ENCODE measurements at places on chromosomes 1 and 21. TPM values are rescaled to one million over a fixed set of nuclear protein-coding genes. Genes with fewer than 3 reads are reported as not detected.

RHOU gene
- 47.6 TPM for total RNA-seq

RNF11 gene
- total RNA-seq: 108 TPM

- no peak for DNase-seq
These were observed 48.5 kb downstream of the RGS7 start for GRCh38 chr1:241308471-241308870.

GRCh38 chr21:29146726-29147125 lies 16.3 kb downstream of the MAP3K7CL start:
- DNase-seq: no peak

GRCh38 chr1:58500043-58500442 lies 46.5 kb downstream of the OMA1 start:
- DNase-seq: no peak

DNA sequence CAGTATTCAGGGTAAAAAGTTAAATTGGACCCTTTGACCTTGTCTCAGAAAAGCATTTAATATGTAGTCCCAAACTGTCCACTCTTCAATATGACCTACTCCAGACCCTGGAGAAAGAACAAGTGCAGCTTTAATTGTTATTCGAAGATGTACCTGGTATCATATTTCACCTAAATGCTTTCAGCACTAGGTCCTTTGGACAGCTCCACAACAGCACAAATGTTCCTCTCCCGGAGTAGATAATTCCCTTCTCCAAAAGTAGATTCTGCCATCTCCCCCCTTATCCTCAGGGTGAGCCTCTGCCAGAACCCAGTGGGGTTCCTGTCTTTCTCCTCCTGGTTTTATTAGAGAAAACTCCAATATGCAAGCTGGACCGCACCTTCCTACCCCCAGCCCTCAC lies 104.5 kb upstream of the AJAP1 start:
- peak; percentile 70 for DNase-seq

- DNase-seq: no peak
These were observed 866.2 kb downstream of the NCAM2 start for GRCh38 chr21:21864321-21864840.

S100A3 gene
- not detected for total RNA-seq

DNA sequence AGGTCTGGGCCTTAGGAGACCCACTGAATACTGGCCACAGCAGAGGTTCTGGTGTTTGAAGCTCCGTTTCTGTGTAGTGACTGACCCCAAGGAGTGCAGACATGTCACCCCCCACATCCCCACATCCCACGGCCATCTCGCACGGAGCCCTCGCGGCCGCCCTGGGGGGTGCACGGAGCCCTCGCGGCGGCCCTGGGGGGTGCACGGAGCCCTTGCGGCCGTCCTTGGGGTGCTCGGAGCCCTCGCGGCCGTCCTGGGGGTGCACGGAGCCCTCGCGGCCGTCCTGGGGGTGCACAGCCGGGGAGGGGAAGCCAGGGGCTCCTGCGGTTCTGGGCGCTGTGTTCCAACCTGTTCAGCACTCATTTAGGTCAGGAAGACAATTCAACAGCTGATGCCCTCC lies 68.4 kb downstream of the SCCPDH start:
- DNase-seq: no peak

SLC41A1 gene
- 15.8 TPM for total RNA-seq

EPHA8 gene
- total RNA-seq: 0.46 TPM

GRCh38 chr1:203867802-203868201 lies 6.4 kb downstream of the SNRPE start:
- DNase-seq: no peak

DNA sequence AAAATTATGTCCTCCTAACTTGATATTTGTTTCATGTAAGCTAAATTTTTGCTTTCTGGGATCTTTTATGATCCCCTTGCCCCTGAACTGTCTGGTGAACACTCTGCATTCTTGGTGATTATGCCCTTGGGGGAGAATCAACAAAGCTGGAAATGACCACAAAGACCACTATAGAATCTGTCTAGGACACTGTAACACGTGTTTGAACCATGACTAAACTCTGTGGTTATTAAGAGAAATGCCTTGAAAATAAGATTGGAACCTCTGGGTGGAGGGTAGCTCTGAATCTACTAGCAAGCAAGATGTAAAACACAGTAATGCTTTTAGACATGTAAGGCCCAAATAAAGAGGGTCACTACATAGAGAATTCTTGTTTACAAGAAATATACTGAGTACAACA lies 237.5 kb downstream of the HMCN1 start:
- no peak for DNase-seq

INAVA gene
- total RNA-seq: 63.1 TPM

ZNF648 gene
- 1.5 TPM for total RNA-seq

MIS18A gene
- total RNA-seq: 64.0 TPM

BMP8B gene
- total RNA-seq: 0.24 TPM

- DNase-seq: no peak
These were observed 32.3 kb downstream of the EEIG2 start for GRCh38 chr1:108592030-108592759.

DNA sequence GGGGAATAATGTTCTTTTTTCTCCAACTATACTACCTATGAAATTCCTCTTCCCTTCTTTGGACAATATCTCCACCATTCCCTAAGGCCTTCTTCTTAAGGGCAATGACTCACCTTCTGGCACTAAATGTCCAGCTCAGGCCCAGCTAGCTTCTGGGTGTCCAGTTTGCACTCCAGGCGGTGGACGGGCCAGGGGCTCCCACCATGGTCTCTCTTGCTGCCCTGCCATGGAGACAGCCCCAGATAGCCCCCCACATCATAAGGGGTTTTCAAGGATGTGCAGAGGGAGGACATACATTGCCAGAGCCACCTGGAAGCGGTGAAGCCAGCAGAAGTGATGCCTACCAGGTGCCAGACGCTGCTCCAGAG lies 43.8 kb downstream of the C1orf198 start:
- DNase-seq: no peak

DNA sequence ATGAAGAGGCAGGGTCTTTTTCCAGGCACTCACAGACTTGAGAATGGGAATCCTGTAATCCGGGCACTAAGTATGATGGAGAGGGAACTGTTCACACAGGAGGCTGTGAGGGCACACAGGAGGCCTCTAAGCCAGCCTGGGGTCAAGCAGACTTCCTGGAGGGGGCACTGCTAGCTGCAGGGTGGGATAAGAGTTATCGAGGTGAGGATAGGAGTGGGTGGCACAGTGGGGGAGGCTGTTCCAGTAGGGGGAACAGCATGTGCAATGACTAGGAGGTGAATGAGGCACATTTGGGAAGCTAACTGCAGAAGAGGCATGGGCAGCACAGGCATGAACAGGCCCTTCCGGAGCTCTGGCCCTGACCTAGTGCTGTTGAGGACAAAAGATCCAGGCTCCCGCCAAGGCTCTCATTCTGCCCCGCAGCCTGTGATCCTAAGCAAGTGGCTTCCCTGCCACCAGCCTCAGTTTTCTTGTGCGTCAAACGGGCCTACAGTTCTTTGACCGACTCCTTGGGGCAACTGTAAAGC lies 216.7 kb downstream of the TRABD2B start:
- no peak for DNase-seq

DNA sequence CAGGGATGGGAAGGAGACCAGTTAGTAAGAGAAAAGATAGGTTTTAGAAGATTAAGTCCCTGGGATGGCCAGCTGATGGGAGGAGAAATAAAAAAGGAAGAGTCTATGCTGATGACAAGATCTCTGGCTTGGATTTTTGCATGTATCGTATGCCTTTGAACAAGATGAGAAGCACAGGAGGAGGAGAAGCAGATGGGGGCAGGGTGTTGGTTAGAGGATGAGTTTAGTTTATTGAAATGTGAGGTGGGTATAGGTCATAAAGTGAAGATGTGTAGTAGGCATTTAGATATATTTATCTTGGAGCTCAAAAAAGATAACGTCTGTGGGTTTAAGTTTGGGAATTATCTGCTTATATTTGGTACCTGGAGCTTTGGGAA lies 1.4 kb downstream of the TIPRL start:
- DNase-seq: no peak

GRCh38 chr1:181592255-181592859 lies 109.0 kb downstream of the CACNA1E start:
- DNase-seq: peak; percentile 36

DNA sequence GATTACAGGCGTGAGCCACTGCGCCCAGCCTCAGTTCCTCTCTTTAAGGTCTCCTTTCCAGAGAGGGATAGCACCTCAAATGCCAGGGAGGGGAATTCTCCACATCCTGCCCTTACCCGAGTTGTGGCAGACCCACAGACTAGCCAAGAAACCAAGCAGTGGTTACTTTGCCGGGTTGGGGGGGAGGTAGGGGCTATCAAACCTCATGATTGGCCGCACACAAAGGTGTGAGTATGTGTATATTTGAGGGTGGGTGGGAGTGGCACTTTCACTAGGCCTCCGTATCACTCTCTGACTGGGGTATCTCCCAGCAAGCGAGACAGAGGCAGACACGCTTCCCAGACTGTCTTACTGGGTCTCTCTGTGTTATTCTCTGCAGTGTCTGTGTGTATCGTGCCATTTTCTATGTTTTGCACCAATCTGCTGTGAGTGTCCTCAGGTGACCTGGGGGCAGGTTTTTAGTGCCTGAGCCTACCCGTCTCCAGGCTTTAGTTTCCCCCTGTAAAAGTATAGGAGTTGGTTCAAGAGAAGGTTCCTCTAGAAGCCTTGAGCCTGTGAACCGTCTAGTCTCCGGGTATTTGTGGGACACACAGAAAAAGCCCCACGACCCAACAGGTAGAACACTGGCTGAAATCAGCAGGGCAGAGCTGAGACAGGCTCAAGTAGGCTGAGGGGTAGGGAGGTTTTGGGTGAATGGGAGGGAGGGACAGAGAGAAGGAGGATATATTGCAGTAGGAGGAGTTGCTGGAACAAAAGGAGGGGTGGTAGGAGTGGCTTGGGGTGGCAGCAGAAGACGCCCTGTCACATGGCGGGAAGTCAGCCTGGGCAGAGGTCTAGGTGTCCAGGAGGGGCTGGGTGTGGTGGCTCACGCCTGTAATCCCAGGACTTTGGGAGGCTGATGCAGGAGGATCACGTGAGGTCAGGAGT lies 10.3 kb downstream of the LMNA start:
- no peak for DNase-seq

DNA sequence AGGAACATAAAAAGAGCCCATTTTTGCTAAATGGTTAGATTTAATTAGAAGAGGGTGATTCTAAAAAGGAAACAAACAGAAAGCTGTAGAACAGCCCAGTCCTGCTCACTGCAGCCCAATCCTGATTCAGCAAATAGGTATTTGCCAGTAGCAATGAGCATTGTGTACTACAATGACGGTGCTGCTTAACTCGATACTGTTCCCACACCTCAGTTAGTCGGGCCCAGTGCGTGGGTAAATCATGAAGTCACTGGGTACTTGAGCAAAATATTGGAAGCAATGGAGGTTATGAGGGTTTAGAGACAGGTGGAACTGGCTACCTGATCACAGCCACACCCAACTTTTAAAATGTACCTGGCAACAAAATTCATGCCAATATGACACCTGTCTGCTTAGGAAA lies 101.5 kb upstream of the ADGRL2 start:
- DNase-seq: peak; percentile 22

TOE1 gene
- total RNA-seq: 6.1 TPM

GRCh38 chr1:85374160-85374559 lies 90.8 kb downstream of the DDAH1 start:
- DNase-seq: no peak

DNA sequence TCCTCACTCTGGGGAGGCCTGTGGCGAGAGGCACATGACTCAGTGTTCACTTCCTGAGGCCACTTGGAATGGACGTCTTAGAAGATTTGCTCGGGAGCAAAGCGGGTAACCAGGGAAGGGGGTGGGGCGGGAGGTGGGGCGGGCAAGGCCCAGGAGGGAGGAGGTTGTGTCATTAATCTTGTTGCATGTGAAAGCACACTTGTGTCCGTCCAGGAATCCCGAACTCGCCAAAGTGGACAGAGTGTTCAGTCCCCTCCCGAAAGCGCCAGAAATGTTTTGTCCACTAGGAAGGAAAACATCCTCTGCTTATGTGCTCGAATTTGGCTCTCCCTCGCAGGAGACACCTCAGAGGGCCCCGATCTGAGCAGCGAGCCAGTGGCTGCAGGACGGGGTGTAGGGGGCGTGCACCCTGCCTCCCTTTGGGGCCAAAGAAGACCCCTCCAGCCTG lies 84.2 kb downstream of the SPSB1 start:
- no peak for DNase-seq

- no peak for DNase-seq
These were observed 108.3 kb downstream of the DMRTB1 start for GRCh38 chr1:53567450-53567849.

BARHL2 gene
- not detected for total RNA-seq

LAPTM5 gene
- not detected for total RNA-seq

- peak; percentile 23 for DNase-seq
These were observed 47.5 kb upstream of the CRNN start for GRCh38 chr1:152461544-152461943.

DNA sequence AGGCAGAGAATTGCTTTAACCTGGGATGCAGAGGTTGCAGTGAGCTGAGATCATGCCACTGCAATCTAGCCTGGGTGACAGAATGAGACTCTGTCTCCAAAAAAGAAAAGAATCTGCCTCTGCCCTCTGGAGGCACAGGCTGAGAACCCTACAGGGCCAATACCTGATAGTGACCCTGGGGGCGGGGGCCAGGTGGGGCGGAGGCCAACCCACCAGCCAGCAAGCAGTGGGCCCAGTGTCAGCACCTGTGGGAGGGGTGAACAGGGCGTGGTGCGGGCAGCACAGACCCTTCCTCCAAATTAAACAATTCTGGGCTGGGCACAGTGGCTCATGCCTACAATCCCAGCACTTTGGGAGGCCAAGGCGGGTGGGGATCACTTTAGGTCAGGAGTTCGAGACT lies 19.0 kb upstream of the PLEKHG5 start:
- DNase-seq: no peak

- DNase-seq: no peak
These were observed 11.6 kb downstream of the PLA2G2A start for GRCh38 chr1:19967808-19968207.

GRCh38 chr1:245330951-245331350 lies 176.2 kb downstream of the KIF26B start:
- peak; percentile 14 for DNase-seq

WDR3 gene
- total RNA-seq: 18.6 TPM

DNA sequence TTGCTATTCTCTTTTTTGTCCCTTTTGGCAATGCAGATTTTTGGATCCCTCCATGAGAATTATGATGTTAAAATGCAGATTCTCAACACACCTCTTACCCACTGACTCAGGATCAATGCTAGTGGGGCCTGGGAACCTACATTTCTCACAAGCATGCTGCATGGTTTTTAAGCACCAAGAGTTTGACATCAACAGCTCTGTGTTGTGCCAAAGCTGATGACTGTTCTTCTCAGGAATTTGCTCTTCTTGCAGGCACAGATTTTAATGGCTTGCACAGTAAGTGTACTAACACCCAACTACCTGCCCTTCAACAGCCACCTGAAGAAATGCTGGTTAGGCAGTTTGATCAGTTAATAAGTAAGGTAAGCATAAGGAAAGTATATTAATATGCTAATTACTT lies 468.7 kb downstream of the PTBP2 start:
- no peak for DNase-seq

PCSK9 gene
- total RNA-seq: 4.5 TPM

ADAMTSL4 gene
- not detected for total RNA-seq

GRCh38 chr1:178660461-178660860 lies 64.6 kb upstream of the RALGPS2 start:
- no peak for DNase-seq

All from neural progenitor cell (in vitro differentiated cells).